ENCODE measurements at places on chromosomes 2 and 18.

GRCh38 chr2:72548081-72548764 lies 277.6 kb downstream of the EXOC6B start:
- DNase-seq: no peak

- no peak for DNase-seq
Observed at GRCh38 chr2:209472871-209473270, 49.0 kb downstream of the MAP2 start.

GRCh38 chr18:61676773-61677434 lies 215.9 kb downstream of the RNF152 start:
- no peak for DNase-seq

- no peak for DNase-seq
Observed at GRCh38 chr2:224220586-224221255, 181.2 kb downstream of the FAM124B start.

- DNase-seq: no peak
Observed at GRCh38 chr2:40130251-40130994, 321.5 kb downstream of the SLC8A1 start.
